ENCODE measurements at places on chromosomes 7 and 10.

GRCh38 chr10:1403508-1404322 lies 333.6 kb downstream of the ADARB2 start:
- no peak for DNase-seq

GRCh38 chr10:12351447-12351846 lies 2.1 kb downstream of the CAMK1D start:
- no peak for DNase-seq

DNA sequence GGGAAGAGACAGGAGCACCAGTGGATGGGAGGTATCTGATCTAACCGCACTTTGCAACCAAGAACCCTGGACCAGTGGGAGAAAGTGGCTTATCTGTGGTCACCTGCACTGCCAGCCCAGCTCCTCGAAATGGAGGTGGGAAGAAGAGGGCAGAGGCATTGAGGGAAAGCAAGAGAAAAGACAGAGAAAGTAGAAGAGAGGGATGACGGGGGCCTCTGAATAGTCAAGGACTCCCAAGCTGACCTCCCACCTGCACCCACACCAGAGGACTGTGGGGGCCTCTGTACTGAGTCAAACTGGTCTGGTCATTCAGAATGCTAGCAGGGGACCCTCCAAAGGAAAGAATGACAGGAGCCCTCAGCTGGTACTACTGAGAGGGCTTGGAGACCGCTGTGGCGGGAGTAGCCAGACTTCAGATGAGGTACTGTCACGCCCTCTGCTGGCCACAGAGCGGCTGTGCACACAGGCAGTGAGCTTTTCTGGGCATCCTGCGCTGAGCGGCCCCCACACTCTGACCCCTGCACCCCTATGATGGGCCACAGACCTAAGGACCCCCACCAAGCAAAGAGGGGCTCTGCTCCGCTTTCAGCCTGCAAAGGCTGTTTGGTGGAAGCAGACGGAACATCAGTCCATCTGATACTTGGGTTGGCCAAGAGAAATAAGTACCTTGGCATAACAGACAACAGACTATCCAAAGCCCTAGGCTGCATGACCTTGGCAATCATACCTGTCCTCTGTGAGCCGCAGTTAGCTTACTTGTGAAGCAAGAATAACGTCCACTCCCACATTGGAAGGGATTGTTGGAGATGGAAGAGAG lies 112.9 kb downstream of the COL13A1 start:
- DNase-seq, result peak; percentile 31

- DNase-seq, result no peak
Measured at GRCh38 chr10:128063736-128064107, 62.5 kb downstream of the MKI67 start.

DNA sequence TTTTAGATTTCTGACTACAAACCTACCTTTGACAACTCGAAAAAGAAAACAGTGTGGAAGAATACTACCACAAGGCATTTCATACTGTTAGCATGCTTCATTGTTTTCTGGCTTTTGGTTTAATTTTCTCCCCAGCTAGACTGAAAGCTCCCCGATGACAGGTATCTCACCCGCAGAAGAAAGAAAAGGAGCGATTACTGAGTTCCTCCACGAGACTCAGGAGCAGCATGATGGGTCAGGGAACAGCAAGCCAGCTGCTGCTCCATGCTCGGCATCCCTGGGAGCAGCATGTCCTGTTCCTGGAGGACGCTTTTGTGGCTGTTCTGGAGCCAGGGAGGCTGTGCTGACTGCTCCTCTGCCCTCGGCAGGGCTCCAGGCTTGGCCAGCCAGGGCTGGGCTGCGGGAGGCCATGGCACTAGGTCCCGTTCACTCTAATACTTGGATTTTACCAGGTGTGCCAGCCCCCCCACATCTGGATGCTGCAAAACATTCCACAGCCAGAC lies 133.4 kb downstream of the PRKAG2 start:
- no peak for DNase-seq

GRCh38 chr7:38374507-38374906 lies 101.1 kb upstream of the TARP start:
- DNase-seq, result no peak

Data from AG09319 (cell line).